SK-N-DZ (cell line): ENCODE measurements at places on chromosomes 7 and 10.

DNA sequence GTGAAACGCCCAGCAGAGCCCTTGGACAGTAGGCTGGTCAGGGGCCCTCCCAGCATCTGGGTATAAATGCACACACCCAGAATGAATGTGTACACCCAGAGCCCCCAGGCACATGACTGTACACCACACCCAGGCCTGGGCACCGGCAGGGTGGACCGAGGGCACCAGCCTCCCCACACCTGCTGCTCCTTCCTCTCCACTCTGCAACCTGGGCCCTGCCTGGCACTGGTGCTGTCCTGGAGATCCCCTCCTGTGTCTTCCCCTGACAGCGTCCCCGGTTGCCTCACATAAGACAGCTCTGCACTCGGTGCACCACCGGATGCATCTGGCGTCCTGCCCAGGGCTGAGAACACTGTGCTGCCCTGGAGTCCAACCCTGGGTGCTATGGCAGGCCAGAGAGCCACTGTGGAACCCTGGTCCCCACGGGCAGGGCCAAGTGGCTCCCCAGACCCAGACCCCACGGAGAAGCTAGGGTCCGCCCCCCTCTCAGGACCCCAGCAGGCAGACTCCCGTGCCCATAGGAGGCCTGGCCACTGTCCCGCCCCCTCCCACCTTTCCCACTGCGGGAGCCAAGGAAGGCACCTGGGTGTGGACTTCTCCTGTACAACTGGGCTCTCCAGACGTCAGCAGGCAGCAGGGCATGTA is 6.6 kb downstream of the RASGEF1A start:
- DNase-seq = no peak

- no peak for DNase-seq
Measured at GRCh38 chr10:102420181-102420713, 389 bp upstream of the FBXL15 start.

- no peak for DNase-seq
Measured at GRCh38 chr10:26517141-26517867, 79.2 kb downstream of the APBB1IP start.

DNA sequence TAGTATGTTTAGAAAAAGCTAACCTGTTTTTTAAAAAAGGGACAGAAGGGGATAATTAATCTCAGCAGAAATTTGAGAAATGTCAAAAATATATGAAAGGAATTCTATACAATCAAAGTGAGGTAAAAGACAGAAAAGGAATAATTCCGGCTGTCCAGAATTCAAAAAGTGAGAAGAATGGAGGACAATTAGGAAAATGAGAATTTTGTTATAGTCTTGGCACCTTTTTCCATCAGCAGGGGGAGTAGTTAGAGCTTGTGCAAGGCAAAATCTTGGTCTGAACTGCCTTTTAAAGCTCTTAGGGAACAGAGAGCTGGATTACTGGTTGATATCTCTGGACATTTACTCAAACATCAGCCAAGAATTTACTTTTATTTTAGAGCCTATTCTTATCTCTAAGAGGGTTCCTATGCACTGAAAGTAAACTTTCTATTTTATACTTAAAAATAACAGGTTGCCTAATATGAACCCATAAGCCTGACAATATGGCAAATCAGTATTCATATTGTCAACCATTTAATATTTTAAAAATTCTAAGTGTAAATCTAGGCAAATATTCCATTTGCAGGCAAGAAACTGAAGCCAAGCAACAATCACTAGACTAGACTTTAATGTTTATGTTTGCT is 185.6 kb downstream of the ANK3 start:
- DNase-seq = peak; percentile 35

GRCh38 chr10:101744267-101744666 is 31.6 kb downstream of the FGF8 start:
- no peak for DNase-seq
